ENCODE measurements at places on chromosomes 7 and 10.

GRCh38 chr7:151008143-151008510, 16.2 kb downstream of the ATG9B start:
- no peak for DNase-seq

- no peak for DNase-seq
These were observed 622.4 kb downstream of the SDK1 start for GRCh38 chr7:3923307-3923918.

DNA sequence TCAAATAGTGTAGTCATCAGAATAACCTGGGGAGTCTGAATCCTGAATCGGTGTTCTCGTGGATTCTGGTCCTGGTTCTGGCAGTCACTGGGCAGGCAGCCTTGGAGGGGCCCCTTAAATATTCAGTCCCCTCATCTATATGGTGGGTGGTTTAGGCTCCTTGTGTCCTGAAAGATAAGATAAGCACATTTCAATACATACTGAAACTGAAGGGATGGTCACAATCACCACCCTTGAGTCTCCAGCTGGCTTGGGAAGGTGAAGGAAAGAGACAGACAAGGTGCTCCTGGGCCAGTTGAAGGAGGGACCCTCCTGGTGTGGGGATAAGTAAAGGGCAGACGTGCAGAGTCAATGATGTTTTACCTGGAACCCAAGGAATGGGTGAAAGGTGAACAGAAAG, 146.7 kb downstream of the CXCL12 start:
- no peak for DNase-seq

DNA sequence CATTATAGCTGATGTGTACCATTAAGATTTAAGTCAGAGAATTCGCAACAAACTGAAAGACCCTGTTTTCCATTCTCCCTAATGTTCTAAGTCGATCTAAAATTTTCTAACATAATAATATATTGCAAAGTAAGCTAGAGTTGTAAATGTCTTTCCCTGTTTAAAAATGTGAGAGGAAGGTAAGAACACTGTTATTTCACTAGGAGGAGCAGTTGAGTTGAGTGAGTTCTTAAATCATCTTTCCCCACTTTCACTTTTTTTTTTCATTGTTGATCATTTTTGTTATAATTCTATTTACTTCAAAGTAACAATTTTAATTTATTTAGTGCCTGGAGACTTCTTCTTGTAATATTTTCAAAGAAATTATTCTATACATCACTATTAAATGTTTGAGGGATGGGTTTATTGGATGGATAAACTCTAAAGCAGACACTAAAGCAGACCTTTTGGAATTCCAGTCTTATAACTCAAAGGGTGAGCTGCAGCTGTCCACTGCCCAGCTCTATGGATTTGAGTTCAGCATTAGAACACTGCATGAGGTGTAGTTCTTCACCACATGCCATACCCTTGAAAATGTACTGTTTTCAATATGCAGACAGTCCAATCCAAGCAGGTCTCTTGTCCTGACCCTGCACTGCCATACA, 181.3 kb upstream of the FZD1 start:
- DNase-seq, result no peak

DNA sequence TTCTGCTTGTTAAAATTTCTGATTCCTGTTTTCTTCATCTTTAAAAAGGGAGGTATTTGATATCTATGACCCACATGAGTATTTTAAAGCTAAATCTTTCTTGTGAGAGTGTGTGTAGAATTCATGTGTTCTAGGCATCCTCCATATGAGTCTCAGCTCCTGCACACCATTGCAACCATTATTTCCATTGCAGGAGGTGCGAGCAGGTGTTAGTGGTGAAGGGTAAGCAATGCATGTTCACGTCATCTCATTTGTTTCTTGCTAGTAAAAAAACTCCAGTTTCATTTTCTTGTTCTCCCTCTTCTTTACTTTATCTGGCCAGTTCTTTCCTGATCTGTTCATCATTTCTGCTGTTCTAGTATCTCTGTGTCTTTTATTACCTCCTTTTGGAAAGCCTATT, 100.5 kb downstream of the ADRA2A start:
- no peak for DNase-seq

DNA sequence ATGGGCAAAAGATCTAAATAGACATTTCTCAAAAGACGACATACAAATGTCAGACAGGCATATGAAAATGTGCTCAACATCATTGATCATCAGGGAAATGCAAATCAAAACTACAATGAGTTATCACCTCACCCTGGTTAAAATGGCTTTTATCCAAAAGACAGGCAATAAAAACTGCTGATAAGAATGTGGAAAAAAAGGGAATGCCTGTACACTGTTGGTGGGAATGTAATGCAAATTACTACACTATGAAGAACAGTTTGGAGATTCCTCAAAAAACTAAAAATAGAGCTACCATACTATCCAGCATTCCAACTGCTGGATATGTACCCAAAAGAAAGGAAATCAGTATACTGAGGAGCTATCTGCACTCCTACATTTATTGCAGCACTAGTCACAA, 18.0 kb downstream of the GSDME start:
- DNase-seq, result no peak

DNA sequence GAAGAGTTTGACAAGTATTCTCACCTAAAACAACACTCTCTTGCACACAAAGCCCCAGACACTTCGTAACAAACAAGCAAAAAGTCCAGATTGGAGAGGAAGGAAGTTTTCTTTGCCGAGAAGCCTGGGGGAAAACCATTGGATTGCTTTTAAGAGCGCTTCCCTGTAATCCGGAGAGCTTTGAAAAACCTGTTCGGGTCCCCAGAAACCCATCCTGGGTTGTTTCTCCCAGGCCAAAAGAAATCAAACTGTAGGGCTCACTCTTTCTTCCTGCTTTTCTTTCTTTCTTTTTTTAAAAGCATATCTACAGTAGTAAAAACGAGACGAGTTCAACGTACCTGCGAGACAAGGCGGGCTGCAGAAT, 655 bp downstream of the SP8 start:
- DNase-seq, result no peak

GRCh38 chr10:124378881-124379471, 39.7 kb downstream of the OAT start:
- DNase-seq, result no peak

- peak; percentile 12 for DNase-seq
These were observed 12.3 kb downstream of the DDC start for GRCh38 chr7:50552921-50553320.

- no peak for DNase-seq
These were observed 229.2 kb downstream of the WDR11 start for GRCh38 chr10:121080281-121080891.

DNA sequence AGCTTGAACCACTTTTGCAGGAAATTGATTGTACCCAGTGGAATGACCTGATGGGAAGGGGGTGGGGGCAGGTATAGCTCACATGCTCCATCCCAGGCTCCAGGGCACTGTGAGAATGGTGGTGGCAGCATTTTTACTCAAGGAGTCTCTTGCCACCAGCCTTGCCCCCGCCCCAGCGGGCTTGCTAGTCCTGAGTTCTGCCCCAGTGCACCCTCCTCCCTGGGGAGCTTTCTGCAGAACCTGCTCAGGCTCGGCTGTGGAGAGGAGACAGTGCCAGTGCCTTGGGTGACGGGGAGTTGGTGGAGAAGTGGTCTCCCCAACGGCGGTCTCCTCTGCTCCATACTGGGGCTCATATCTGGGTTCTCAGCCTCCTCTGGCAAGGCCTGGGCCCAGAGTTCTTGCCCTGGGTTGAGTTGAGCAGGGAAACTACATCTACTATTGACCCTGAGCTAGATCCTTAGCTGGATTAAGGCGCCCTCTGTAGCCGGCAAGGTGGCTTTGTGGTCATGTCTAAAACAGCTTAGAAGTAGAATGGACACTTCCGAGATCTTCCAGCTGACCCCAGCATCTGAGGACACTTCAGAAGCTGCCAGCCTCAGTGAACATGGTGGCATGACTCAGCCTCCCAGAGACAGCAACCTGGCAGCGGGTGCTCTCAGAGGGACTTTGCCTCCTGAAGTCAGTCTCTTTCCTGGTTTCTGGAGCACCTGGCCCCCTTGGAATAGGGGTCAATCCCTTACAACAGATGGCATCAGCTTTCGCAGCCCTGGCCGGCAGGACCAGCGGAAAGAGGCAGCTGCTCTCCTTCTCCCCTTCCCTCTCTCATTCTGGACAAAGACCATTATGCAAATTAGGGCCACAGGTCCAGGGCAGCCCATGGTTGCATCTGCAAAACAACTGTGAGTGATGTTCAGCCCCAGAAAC, 363.4 kb upstream of the MKI67 start:
- no peak for DNase-seq

DNA sequence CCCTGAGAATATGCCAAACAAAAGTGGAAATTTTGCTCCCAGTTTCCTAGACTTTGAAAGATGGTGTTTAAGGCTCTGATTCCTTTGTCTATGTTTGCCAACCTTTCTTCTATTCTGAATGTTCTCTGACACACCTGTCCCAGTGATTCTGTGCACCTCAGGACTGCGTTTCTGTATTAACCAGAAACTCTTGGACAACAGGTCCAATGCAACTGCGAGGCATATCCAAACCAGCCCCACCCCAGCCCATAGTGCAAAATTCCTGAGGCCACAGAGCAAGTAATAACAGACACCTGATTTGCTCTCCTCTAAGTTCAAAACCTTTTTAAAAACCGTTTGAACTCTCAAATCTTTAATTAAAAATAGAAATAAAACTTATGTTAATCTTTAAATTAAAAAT, 37.0 kb upstream of the MSRB2 start:
- DNase-seq, result no peak

DNA sequence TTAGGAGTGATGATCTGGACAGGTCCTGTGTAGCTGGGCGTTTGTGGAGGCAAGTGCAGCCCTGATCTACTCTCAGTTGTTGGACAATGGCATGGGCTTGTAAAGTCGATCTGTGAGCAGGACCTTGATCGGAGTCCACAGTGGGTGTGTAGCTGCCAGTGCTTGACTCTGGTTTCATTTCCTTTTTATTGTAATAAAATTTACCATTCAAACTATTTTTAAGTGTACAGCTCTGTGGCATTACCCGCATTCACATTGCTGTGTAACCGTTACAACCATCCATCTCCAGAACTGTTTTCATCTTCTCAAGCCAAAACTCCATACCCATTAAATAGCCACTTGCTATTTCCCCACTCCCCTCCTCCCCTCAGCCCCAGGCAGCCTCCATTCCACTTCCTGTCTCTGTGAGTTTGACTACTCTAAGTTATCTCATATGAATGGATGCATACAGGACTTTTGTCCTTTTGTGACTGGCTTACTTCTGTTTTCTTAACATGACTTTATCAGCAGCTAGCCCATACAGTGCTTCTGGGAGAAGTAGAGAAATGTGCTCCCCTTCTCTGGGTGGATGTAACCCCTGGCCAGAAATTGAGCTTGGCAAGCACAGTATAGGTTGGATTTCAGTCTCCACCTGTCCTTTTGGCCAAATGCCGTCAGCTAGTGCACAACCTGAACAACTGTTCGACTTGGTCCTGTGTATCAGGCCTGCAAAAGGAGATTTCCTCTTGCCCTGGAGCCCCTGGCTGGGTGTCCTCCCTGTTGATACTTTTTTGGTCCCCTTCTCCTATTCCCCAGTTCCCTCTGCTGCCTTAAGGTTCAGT, 180.0 kb downstream of the LRMDA start:
- no peak for DNase-seq

GRCh38 chr7:25319707-25320106, 91.4 kb upstream of the NPVF start:
- DNase-seq, result no peak

DNA sequence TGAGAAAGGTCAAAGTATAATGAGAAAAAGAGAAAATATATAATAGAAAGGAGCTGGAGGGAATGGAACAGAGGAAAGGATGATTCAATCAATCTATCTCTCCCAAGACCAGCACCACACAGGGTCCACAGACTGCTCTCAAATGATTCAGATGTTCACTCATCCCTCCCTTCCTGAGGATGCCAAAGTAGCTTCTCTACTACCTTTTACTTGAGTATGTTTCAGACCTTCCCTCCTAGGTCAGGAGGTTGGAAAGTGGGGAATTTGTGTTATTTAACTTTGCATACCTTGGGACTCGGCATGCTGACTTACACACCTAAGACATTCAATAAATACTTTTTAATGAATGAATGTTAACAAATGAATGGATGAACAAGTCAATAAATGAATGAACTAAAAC, 30.6 kb downstream of the CPVL start:
- no peak for DNase-seq

DNA sequence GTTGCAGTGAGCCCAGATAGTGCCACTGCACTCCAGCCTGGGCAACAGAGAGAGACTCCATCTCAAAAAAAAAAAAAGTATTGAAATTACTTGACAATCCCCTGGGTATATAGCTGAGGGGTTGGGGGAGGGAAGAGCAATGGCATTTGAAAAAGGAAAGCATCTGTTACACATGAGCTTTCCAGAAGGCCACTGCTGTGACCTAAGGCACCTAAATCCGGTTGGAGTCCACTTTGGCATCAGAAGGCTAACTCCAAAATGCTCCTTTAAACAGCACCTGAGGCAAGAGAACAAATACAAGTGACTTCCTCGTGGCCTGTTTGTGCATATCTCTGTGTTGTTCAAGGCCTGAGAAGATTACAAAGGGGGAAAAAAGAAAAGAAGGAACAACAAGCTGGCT, 74.8 kb upstream of the PALS2 start:
- no peak for DNase-seq

All from AG09319 (cell line).